ENCODE measurements at places on chromosomes 11 and 22.
A peak's percentile ranks its signal among the peaks of the same experiment; 100 is the strongest.

DNA sequence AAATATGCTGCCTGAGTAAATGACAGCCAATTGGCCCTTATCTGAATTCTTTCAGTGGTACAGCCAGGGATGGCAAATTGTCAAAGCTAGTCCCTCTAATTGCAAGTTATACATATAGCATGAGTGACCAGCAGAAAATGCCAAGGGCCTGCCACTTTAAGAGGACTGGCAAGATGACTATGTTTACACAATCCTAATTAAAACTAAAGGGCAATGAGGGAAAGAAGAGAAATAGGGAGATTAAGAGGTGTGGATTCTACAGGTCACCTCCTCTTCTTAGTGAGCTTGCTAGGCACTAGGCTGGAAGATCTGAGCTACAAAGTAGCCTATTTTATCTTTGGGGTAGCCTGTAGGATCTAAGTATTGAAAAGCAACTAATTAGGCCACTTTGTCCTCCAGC is 13.5 kb downstream of the NUMA1 start:
- DNase-seq = no peak

- DNase-seq = no peak
These were observed 9.1 kb downstream of the PRR33 start for GRCh38 chr11:1882265-1883238.

- peak; percentile 3 for DNase-seq
These were observed 76.4 kb upstream of the NNMT start for GRCh38 chr11:114219559-114220349.

- no peak for DNase-seq
These were observed 6.0 kb downstream of the CCDC157 start for GRCh38 chr22:30362651-30363281.

DNA sequence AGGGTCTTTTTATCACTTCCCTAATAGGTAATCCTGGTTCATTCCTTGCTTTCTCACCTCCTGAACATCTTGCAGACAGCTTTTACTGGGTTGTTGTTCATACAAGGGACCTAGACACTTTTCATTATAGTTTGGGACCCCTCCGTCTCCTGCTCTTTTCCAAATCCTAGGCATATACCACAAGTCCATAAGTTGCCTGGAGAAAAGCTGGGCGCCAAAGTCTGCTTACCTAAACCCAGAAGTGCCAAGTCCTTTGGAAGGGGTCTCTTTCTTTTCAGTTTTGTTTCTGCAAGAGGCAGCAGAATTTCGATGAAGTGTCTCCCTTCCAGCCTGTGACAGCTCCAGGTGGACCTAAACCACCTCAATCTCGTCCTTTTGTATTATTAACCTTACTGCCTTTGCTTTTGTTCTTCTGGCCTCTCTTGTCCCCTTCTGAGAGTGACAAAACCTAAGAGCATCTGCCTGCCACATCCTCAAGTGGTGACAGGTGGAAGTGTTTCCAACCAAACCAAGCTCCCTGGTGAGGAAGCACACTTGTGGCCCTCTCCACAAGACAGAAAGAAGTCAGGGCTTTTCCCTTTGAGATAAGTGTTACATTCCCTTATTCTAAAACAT is 19.5 kb upstream of the P2RY6 start:
- DNase-seq = peak; percentile 22

GRCh38 chr11:41458641-41459040 is 811 bp downstream of the LRRC4C start:
- no peak for DNase-seq

DNA sequence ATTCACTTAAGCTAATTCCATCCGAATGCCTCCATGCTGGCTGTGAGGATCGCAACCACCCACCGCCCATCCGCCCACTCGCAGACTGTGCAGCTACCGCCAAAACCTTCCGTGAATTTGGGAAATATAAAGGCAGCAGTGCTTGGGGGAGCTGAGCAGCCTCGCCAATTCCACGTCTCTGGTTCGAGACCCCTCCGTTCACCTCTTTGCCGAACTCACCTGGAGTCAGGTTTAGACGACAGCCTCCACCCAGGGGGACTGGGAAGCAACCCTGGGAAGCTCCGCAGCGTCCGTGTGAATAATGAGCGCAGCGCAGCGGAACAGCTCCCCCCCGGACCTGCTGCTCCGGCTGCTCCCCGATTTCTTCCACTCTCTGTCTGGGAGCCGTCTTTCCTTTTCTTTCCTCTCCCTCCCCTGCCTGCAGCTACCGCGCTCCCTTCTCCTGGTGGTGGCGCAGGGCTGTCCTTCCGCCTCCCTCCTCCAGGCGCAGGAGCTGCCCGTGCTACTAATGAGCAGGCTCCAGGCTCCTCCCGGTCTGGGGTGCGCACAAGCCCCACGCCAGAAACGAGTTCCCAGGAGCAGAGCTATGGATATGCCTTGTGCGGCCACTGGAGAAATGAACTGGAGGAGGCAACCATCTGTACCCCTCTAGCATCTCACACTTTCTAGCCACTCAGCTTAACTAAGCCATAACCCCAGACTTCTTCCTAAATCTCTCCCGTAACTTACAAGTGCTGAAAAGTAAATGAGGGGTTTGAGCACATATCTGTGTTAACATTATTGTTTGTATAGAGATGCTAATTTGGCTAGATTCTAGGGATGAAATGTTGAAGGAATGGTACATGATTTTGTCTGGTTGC is 107.3 kb downstream of the XKR3 start:
- no peak for DNase-seq

GRCh38 chr11:131297441-131297840 is 73.0 kb upstream of the NTM start:
- no peak for DNase-seq

GRCh38 chr22:36552289-36552688 is 23.3 kb upstream of the EIF3D start:
- no peak for DNase-seq

DNA sequence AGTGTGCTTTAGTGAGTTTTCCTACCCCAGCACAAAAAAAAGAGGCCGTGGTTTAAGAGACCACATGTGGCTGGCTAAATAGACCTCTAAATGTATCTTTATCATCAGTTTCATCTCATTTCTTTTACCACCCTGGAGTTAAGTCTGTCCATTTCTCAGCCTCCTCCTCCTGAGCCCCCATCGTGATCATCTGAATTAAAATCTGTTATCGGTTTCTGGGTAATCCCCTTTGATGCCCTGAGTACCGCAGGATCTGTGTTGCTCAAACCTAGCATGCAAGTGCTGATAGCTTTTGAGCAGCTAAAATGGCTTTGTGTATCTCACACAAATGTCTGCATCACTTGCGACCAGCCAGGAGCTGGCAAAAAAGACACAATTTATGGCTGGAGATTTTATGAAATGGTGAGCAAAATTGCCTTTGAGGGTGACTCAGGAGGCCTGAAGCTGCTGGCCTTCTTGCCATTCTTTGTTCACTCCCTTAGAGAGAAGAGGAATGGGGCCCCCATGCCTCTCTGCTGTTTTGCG is 236.5 kb downstream of the NTM start:
- no peak for DNase-seq

- DNase-seq = no peak
These were observed 22.3 kb downstream of the TMEM123 start for GRCh38 chr11:102430158-102430836.

- DNase-seq = no peak
These were observed 12.8 kb downstream of the PTPRJ start for GRCh38 chr11:47992959-47993820.

GRCh38 chr11:128399251-128400121 is 187.9 kb downstream of the ETS1 start:
- no peak for DNase-seq

DNA sequence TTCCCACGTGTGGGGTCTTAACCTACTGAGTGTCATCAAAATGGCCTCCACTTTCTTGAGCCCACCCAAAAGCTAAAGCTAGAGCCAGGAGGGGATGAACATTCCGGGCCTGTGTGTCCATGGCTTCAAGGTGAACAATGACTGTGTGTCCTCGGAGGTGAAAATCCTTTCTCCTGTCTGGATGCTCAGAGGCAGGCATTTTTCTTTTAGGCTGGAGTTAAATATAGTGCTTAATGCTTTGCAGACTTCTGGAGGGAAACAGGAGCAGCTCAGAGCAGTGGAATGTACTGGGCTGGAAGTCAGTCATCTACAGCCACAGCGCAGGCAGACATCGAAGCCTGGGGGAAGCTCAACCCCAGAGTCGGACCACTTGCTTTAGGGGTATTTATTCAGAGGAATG is 68.6 kb upstream of the TMEM45B start:
- no peak for DNase-seq

GRCh38 chr22:46484156-46484860 is 53.1 kb downstream of the CELSR1 start:
- no peak for DNase-seq

- DNase-seq = no peak
These were observed 1.8 kb downstream of the TBC1D22A start for GRCh38 chr22:46764140-46764680.

DNA sequence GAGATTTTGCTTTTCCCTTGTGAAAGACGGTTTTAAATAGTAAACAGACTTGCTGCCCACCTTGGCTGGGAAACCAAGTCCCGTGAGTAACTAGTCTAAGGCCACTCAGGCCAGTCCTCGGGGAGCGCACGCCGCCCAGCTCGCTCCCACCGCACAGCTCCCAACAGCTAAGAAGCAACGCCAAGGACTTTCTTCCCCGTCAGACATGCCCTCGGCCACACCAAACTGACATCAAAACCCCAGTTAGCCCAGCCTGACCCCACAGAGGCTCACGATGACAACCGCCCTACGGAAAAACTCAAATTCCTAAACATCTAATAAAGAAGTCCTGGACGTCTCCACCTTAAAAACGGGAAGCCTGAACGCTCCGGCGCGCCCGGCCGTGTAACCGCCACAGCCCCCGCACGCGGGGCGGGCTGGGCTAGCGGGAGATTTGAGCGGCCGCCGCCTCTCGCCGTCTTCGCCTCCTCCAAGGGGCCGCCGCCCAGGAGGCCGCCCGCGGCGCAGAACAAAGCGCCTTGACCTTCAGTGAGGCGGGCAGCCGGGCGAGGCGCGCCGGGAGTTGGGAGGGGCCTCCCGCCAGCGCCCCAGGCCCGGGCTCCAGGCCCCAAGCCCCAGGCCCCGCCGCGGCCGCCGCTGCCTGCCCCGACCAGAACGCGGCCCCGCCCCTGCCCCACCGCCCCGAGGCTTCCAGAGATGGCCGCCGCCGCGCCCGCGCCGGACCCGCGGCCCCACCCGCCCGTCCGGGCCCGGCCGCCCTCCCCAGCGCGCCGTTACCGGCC is 486 bp downstream of the NAP1L4 start:
- DNase-seq = no peak

GRCh38 chr11:64303109-64304031 is 2.0 kb upstream of the ESRRA start:
- DNase-seq = no peak

GRCh38 chr11:84408946-84409411 is 1122.8 kb upstream of the CCDC90B start:
- DNase-seq = no peak

GRCh38 chr11:45904309-45904915 is 2.7 kb downstream of the FREY1 start:
- no peak for DNase-seq

DNA sequence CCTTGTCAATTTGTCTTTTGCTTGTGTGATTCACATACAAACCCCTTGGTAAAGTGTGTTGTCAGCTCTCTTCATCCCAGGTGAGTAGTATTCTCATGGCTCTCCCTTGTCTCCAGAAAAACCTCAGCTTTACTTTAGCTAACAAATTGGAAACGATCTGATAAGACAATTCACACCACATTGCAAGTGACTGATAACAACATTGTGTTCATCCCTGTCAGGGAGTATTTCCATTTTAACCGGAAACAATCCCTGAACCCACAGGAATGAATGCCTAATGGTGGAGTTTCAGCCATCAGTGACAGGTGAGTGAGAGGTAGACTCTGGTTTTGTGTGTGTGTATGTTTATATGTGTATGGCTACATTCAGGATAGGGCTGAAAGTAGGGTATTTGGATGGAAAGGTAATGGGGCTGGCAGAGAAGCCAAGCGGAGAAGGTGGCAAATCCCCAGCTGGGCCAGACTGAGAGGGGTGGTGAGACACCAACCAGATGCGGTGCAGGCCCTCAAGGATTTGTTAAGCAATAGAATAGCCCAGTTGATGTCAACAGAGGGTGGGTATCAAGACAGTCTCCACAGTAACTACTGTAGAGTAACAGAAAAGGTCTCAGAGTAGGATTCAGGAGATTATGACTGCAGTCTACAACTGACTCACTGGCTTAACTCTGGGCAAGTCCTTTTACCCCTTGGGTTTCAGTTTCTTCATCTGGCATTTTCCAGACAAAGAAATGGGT is 7.6 kb downstream of the LRRC51 start:
- DNase-seq = no peak

- no peak for DNase-seq
These were observed 10.5 kb upstream of the CDKN1C start for GRCh38 chr11:2896047-2896446.

- no peak for DNase-seq
These were observed 850.8 kb upstream of the CCDC90B start for GRCh38 chr11:84136926-84137325.

- DNase-seq = no peak
These were observed 74.5 kb upstream of the PICALM start for GRCh38 chr11:86143087-86144030.

DNA sequence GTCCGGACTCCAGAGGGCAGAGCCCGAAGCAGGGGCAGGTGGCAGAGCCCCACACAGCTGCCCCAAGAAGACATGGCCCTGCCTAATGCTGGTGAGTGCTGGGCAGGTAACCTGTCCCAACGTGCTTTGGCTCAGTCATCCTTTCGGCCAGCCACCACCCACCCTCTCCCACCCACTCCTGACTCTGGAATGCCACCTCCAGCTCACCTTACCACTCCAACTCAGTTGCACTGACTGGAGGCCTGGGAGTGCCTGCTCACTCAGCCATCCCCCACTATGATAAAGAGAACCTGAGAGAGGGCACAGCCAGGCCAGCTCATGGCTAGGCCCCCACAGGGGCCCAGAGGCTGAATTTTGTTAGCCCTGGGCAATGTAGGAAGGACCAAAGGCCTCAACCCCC is 53.8 kb upstream of the MPEG1 start:
- DNase-seq = no peak

- no peak for DNase-seq
These were observed 9.6 kb downstream of the FAM181B start for GRCh38 chr11:82724026-82724425.

DNA sequence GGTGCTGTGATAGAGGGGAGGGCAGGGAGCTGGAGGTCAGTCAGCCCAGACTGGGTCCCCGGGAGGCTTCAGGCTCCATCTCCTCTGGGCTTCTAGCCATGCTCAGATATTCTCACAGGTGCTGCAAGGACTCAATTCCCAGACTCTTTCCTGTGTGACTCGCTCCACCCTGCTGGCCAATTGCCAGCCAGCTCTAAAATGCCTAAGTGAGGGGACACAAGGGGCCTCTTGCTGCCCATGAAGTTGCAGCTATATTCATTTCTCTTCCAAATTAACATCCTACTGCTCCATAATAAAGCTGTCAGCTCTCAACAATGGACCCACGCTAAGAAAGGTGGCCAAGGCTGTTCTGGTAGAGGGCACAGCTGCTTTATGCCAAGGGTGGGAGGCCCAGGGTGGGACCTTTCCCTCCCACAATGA is 101.5 kb downstream of the PLEKHA7 start:
- no peak for DNase-seq
